Retina (tissue), 1 donor: ENCODE measurements at places on chromosomes 12 and 14.

DNA sequence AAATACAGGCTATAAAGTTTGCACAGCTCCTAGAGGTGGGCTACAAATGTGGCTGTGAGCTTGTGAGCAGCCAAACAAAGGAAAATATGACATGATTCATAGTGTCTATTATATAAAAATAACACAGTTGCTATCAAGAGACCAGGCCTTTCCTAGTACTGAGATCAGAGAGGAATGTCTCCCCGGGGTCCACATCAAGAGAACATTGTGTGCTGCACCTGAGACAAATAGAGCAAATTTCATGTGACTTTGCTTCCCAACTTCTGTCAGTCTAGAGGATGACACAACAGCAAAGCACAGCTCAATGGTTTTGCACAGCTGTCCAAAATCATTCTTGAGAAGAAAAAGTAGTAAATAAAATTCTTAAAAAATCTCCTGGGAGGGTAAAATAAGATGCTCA, 297.5 kb upstream of the PRKD1 start:
- DNase-seq = no peak

GRCh38 chr14:23538785-23539184, 12.8 kb downstream of the ZFHX2 start:
- peak; percentile 37 for DNase-seq

- DNase-seq = no peak
These were observed 661.0 kb downstream of the RPS29 start for GRCh38 chr14:48925184-48925583.

- DNase-seq = no peak
These were observed 27.2 kb upstream of the ADAMTS20 start for GRCh38 chr12:43579206-43579605.
